Progenitor cell of endocrine pancreas (in vitro differentiated cells): ENCODE measurements at places on chromosomes 16 and 17.

DNA sequence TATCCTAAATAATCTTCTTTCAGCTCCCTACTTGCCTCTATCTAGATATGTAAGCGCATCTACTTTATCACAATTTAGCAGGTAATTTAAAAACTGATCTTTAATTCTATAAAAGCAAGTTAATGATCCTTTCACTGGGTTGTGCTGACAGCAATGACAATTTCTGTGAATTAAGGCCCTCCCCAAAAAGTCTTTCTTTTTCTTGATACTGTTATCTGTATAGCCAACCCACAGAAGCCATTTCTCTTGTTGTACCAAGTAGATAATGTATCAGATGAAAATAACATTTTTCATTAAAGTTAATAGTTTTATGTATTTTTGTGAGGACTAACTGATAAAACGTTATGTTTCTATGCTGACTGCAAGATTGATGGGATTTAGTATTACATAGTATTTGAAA, 3.8 kb downstream of the ZPBP2 start:
- DNase-seq, result no peak

DNA sequence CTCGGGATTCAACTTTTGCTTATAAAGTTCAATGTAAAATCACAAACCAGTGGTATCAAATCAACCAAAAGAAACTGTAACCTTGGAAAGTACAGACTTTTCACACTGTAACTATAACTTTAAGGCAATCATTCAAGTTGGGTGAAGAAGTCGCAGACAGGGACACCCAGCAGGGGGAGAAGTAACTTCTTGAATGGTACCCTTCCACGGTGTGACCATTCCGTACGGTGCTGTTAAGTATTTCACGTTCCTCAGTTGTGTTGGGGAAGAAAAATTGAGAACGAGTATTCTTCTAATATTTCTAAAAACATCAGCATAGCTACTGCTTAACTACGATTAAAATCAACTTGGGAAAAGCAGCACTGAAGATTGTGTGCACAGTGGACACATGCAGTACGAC, 55.8 kb downstream of the MYH10 start:
- DNase-seq, result no peak

- no peak for DNase-seq
These were observed 4.4 kb upstream of the FOXJ1 start for GRCh38 chr17:76145231-76146052.

DNA sequence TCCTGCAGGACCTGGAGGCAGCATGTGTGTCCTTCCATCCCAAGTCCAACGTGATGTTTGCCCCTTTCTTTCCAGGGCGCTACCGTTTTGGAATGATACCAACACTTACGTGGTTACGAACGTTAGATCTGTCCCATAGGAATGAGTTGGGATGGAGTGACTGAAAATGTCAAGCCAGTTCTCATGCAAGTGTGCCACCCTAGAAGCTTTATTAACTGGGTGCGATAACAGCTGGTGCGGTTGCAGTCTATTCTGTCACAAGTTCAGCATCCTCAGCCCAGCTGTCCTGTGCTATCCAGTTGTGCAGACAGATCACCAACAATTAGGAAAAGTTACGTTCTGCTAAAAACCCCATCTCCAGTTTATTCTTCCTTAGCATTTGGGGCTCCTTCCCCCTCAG, 52.5 kb downstream of the BANP start:
- no peak for DNase-seq

GRCh38 chr17:66543526-66543925, 241.1 kb downstream of the PRKCA start:
- no peak for DNase-seq

DNA sequence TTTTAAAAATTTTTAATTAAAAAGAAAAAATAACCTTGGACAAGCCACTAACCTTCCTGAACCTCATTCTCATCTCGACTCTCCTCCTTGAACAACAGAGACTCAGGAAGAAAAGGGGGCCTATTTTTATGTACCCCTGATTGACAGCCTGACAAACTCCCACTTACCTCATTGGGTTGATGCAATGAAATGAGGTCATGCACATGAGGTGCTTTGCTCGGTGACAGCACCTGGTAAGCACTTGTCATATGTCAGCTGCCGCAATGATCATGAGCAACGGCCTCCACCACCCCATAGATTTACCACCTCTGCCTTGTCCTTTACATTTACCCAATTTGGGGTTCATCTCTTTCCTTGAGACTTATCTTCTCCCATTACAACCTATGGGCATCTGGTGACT, 66.1 kb upstream of the CLEC3A start:
- DNase-seq, result no peak

- DNase-seq, result no peak
These were observed 154.0 kb downstream of the TMEM132E start for GRCh38 chr17:34733333-34733732.

DNA sequence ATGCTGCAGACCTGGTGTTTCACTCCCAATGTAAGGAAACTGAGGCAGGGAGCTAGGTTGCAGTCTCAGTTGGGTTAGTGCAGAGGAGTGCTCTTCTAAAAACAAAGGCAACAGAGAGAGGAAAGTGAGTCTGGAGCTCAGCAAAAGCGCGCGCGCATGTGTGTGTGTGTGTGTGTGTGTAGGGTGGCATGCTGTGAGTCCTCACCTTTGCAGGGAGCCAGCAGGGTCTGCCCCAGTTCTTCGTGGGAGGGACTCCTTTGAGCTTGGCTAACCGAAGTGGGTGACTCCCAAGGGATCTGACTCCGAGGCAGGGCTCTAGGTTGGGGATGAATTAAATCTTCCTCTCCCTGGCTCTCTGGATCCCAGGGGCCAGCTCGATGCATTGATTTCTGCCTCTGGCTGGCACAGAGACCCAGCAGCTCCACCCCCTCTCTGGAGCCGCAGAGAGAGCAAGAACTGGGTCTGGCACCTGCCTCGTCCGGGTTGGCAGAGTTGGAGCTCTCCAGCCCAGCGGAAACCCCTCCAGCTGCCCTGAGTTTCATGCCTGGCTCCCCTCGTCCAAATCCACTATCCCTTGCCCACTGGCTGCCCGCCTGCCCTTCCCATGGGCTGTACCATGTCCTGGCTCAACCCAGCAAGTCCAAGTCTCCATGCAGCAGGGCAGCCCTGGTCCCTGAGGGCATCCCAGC, 1.3 kb upstream of the BTBD17 start:
- no peak for DNase-seq

DNA sequence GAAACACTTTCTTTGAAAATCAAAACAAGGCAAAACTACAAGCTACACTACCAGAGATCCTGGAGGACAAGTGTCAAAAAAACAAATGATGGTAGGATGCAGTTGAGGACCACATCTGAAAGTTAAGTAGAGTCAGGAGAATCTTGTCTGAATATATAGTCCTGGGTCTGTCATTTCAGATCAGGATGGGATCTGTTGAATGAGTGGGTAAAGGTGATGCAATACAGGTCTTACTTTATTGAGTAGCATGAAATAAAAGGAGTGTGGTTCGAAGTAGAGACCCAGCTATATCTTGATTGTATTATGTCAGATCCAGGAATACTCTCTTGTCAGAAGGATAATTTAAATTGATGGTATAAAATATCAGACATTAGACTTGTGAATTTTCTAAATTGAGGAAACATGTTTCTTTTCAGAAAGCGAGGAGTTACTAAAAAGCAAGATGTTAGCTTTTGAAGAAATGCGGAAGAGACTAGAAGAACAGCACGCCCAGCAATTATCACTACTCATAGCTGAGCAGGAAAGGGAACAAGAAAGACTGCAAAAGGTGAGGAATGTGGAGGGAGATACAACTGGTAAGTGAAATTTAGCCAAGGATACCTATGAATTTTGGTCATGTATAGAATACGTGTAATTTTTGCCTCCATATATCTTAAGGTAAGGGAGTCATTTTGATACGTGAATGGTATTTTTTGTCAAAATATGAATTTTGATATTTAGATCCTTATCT, 15.1 kb upstream of the VPS35L start:
- no peak for DNase-seq

- peak; percentile 11 for DNase-seq
These were observed 32.1 kb upstream of the PRKCB start for GRCh38 chr16:23803591-23804123.
